ENCODE measurements at places on chromosomes 11 and 22. TPM values are rescaled to one million over a fixed set of nuclear protein-coding genes. Genes with fewer than 3 reads are reported as not detected.

- no peak for DNase-seq
- H3K36me3 ChIP-seq = no peaks in the 10 kb centered on the region
- H3K27ac ChIP-seq = peak overlapping the region; percentile 84
- no peaks in the 10 kb centered on the region for H3K27me3 ChIP-seq
Measured at GRCh38 chr22:38191731-38192474, 9.9 kb upstream of the MAFF start.

The GLB1L2 gene
- total RNA-seq = 0.34 TPM

The APLP2 gene
- total RNA-seq = 355 TPM

The SCGB1C1 gene
- not detected for total RNA-seq

DNA sequence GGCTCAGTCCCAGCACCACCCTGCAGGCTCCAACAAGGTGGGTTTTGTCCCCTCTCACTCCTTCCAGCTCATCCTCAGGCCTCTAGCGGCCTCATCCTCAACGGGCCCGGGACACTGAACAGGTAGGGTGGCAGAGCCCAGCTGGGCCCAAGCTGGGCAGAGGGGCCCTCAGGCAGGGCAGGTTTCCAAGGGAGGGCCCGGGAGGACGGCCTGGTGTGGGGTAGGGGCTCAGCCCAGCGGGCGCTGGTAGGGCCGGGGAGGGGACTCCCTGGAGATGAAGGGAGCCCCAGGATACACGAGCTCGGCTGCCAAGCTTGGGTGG lies 2.5 kb upstream of the IFITM10 start:
- peaks cover 14% of the 10 kb centered on the region for H3K36me3 ChIP-seq
- H3K27me3 ChIP-seq = no peaks in the 10 kb centered on the region
- peak overlapping the region; percentile 62 for H3K27ac ChIP-seq
- H3K4me1 ChIP-seq = peaks cover 70% of the 10 kb centered on the region
- H3K4me3 ChIP-seq = no peak overlapping the region

DNA sequence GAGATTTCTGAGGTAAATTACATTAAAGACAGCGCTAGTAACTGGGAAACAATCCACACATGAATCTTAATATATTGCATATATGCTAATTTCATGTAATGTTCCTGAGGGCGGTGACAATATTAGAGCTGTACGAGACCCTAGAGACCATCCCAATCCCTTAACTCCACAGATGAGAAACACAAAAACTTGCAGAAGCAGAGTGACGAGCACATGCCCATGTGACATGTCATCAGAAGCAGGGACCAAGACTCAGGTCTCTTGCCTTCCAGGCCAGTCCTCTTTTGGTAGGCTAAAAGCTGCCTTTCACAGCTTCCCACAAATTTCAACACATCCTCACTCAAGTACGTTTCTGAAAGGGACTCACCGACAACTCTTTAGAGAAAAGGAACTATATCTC lies 11.8 kb downstream of the MAPK1 start:
- peaks cover 82% of the 10 kb centered on the region for H3K4me1 ChIP-seq
- H3K27me3 ChIP-seq = no peaks in the 10 kb centered on the region
- no peak overlapping the region for H3K27ac ChIP-seq
- H3K36me3 ChIP-seq = no peaks in the 10 kb centered on the region
- DNase-seq = no peak
- no peak overlapping the region for H3K4me3 ChIP-seq

DNA sequence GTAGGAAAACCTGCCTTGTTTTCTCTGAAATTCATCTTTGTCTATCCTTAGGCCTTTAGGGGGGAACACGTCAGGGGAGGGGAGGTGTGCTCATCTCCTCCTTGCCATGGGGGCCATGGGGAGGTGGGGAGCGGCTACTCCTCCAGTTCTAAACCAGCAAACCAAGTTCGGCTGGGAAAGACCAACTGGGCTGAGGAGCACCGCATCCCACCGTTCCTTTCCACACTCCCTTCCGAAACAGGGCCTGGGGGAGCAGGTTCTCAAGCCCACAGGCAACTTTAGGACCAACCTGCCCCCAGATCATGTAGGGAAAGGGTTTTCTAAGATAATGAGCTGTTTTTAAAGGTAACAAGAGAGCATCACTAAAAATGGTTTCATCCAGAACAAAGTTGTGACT lies 77.5 kb upstream of the PITPNB start:
- DNase-seq = peak; percentile 43
- H3K27ac ChIP-seq = no peak overlapping the region
- H3K36me3 ChIP-seq = peaks cover 17% of the 10 kb centered on the region

The GRIA4 gene
- not detected for total RNA-seq

The CRACR2B gene
- 0.57 TPM for total RNA-seq

DNA sequence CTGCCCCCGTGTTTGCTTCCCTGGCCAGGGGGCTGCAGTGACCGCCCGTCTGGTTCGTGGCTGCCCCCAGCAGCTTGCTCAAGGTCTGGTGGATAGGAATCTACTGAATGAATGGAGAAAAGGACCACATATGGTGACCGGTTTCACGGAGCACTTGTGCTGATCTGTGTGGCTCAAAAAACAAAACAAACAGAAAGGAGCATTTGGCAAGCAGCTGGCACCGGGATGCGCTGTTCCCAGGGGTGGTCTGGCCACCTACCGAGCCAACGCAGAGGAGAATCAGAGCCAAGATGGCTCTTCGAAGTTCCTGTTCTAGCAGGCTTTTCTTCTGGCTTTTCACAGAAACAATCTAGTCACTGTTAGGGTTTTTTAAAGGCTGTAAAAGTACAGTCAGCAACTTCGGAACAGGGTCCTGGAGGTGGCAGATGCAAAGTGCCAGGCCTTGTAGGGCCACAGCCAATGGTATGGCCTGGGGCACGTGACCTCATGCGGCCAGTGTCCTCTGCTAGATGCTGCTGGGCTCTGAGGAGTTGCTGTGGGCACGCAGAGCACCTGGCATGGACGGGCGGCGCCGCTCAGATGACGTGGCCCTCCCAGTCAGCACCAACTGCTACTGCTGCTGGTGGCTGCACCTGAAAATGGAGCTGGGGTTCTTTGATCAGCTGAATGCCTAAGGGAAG lies 27.3 kb upstream of the PACSIN2 start:
- peaks cover 11% of the 10 kb centered on the region for H3K36me3 ChIP-seq
- no peaks in the 10 kb centered on the region for H3K27me3 ChIP-seq
- no peak for DNase-seq
- no peak overlapping the region for H3K4me3 ChIP-seq
- peaks cover 8% of the 10 kb centered on the region for H3K4me1 ChIP-seq
- no peak overlapping the region for H3K27ac ChIP-seq

The CHRDL2 gene
- not detected for total RNA-seq

DNA sequence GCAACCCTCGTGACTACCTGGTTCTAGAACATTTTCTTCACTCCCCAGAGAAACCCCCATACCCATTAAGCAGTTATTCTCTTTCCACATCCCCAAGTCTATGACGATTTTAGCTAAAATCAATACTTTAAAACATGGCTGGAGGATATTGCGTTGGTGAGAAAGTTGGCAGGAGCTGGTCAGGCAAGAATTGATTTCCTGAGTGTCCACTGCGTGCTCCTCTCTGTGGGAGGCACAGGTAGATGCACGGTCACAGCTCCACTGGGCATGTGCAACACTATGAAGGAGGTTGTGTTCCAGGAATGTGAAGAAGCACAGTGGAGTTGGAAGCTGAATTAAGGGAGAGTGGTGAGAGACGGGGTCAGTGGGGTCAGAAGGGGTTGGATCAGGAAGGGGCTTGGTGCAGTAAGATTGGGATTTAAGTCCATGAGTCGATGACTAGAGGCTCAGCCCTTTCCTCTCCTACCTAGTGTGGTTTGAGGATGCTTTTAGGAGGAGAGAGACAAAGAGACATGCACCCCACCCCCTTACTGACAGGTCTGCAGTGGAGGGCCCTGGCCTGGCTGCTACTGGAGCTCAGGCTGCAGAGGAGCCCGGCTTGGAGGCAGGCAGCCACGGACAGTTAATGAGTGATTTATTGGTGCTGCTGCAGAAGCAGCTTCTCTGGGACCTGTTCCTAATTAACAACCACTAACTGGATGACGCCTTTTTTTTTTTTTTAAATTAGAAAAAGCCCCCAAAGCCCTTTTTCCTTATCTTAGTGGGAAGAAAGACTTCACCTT lies 395.6 kb downstream of the TENM4 start:
- peaks cover 10% of the 10 kb centered on the region for H3K4me1 ChIP-seq
- H3K27ac ChIP-seq = no peak overlapping the region
- DNase-seq = no peak
- no peak overlapping the region for H3K4me3 ChIP-seq

DNA sequence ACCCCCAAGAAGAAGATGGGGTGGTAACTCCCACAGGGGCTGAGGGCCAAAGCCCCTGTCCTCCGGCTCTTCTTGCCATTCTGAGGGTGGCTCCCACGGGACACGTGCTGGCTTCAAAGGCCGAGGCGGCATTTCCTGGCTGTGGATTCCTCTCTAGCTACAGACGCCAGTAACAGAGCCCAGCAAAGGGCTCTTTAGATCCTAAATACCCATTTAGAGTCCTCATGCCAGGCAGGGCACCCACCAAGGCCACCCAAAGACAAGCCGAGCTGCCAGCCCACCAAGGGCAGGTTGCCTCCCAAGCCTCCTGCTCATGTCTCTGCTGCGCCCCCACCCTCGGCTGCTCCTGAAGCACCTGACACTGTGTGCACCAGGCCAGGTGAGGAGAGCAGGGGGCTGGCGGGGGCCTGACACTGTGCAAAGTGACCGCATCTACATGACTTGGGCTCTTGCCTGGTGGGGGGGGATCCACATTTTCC lies 5.7 kb downstream of the LRFN4 start:
- peaks cover 1% of the 10 kb centered on the region for H3K36me3 ChIP-seq
- H3K4me3 ChIP-seq = no peak overlapping the region
- peaks cover 5% of the 10 kb centered on the region for H3K4me1 ChIP-seq
- peak; percentile 81 for DNase-seq
- H3K27me3 ChIP-seq = no peaks in the 10 kb centered on the region
- no peak overlapping the region for H3K27ac ChIP-seq

GRCh38 chr22:49771266-49772065 lies 56.2 kb downstream of the BRD1 start:
- H3K27ac ChIP-seq = no peak overlapping the region
- peaks cover 4% of the 10 kb centered on the region for H3K4me1 ChIP-seq
- no peak overlapping the region for H3K4me3 ChIP-seq
- no peaks in the 10 kb centered on the region for H3K27me3 ChIP-seq
- H3K36me3 ChIP-seq = peaks cover 11% of the 10 kb centered on the region
- DNase-seq = peak; percentile 83

The TRIM48 gene
- not detected for total RNA-seq

DNA sequence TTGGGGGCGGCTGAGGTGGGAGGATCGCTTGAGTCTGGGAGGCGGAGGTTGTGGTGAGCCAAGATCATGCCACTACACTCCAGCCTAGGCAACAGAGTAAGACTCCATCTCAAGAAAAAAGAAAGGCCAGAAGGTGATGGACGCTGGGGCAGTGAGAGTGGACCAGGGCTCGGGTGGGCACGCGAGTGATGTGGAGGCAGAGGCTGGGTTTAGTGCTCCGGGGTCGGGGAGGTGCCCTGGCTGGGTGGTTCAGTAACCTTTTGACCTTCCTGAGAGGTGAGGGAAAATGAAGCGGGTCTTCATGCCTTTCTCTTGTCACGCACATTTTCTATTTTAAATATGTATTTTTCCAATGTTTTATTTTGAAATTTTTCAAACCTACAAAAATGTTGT lies 45.1 kb downstream of the ST14 start:
- H3K27me3 ChIP-seq = peaks cover 25% of the 10 kb centered on the region
- H3K4me3 ChIP-seq = no peak overlapping the region
- DNase-seq = no peak
- no peaks in the 10 kb centered on the region for H3K4me1 ChIP-seq
- peaks cover 3% of the 10 kb centered on the region for H3K36me3 ChIP-seq

The CCDC82 gene
- 21.3 TPM for total RNA-seq

DNA sequence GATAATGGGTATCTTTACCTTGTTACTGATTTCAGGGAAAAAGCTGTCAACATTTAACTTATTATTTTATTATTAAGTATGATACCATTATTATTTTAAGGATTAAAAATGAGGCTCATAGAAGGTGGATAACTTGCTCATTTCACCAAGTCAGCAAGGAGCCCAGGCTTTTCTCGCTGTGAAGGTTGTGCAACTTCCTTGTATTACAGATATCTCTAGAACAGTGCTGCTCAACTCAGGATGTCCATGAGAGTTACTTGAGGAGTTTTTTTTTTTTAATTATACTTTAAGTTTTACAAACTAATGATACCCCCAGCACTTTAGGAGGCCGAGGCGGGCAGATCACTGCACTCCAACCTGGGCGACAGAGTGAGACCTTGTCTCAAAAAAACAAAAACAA lies 98.2 kb downstream of the INSC start:
- no peak overlapping the region for H3K4me3 ChIP-seq
- no peaks in the 10 kb centered on the region for H3K4me1 ChIP-seq
- no peak overlapping the region for H3K27ac ChIP-seq
- DNase-seq = no peak
- no peaks in the 10 kb centered on the region for H3K36me3 ChIP-seq
- H3K27me3 ChIP-seq = peaks cover 15% of the 10 kb centered on the region

The CHRM1 gene
- not detected for total RNA-seq

The CCDC73 gene
- total RNA-seq = not detected

GRCh38 chr22:20550851-20551744 lies 43.7 kb downstream of the MED15 start:
- H3K27me3 ChIP-seq = no peaks in the 10 kb centered on the region
- peaks cover 86% of the 10 kb centered on the region for H3K4me1 ChIP-seq
- H3K27ac ChIP-seq = peak overlapping the region; percentile 97
- peaks cover 9% of the 10 kb centered on the region for H3K36me3 ChIP-seq

DNA sequence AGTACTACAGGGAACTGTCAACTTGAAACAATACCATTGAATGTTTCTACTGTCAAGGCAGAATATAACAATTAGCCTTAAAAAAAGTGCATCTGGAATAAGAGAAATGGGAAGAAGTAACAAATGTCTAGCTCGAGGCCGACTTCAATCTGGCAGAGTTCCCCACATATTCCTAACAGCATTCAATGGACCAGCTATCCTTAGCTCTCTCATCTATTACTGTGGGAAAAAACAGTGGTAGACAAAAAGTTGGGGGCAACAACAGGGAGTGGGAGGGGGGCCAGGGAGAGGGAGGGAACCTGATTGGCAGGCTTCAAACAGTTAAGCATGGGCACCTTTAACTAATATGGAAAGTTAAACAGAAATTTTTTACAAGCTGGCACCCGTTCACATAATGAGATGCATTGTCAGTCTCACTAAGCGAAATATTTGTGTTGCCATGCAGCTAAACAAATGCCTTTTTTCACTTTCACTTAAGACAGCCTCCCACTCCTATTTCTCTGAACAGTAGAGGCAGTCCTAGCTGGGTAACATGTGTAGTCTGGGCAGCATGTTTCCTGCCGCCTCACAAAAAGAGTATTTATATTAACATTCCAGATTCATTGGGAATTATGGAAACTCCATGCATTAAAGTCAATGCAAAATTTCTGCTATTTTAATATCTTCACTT lies 62.2 kb upstream of the SOX6 start:
- peaks cover 23% of the 10 kb centered on the region for H3K4me1 ChIP-seq
- DNase-seq = no peak
- H3K27ac ChIP-seq = no peak overlapping the region
- H3K27me3 ChIP-seq = no peaks in the 10 kb centered on the region
- no peak overlapping the region for H3K4me3 ChIP-seq

- H3K4me3 ChIP-seq = no peak overlapping the region
- peaks cover 4% of the 10 kb centered on the region for H3K4me1 ChIP-seq
- H3K27me3 ChIP-seq = no peaks in the 10 kb centered on the region
- H3K36me3 ChIP-seq = no peaks in the 10 kb centered on the region
- DNase-seq = no peak
- no peak overlapping the region for H3K27ac ChIP-seq
Measured at GRCh38 chr22:33302549-33302948, 244.4 kb upstream of the SYN3 start.

- no peak overlapping the region for H3K27ac ChIP-seq
- H3K4me1 ChIP-seq = no peaks in the 10 kb centered on the region
- no peak overlapping the region for H3K4me3 ChIP-seq
- DNase-seq = no peak
- H3K36me3 ChIP-seq = no peaks in the 10 kb centered on the region
Measured at GRCh38 chr11:134288486-134288885, 12.3 kb downstream of the GLB1L3 start.

The OR2AG1 gene
- not detected for total RNA-seq
